ENCODE measurements at places on chromosomes 3 and 15. TPM values are rescaled to one million over a fixed set of nuclear protein-coding genes. Genes with fewer than 3 reads are reported as not detected.
A peak's percentile ranks its signal among the peaks of the same experiment; 100 is the strongest.

GRCh38 chr3:134054881-134055280, 25.2 kb upstream of the SLCO2A1 start:
- DNase-seq = peak; percentile 60

FBXL2 gene
- 4.9 TPM for total RNA-seq

- no peak for DNase-seq
These were observed 30.2 kb upstream of the LCTL start for GRCh38 chr15:66595931-66596545.

GRCh38 chr15:68489421-68489820, 57.5 kb upstream of the ITGA11 start:
- DNase-seq = no peak

GRCh38 chr3:19348941-19349564, 200.7 kb downstream of the KCNH8 start:
- no peak for DNase-seq

- DNase-seq = no peak
These were observed 199.5 kb upstream of the WNT5A start for GRCh38 chr3:55686426-55687254.

LRRC2 gene
- 2.1 TPM for total RNA-seq

Data from mesenteric fat pad (tissue), 1 donor.